DMS79 (cell line): ENCODE measurements at places on chromosomes 1 and 21.
A peak's percentile ranks its signal among the peaks of the same experiment; 100 is the strongest.

- DNase-seq = no peak
Observed at GRCh38 chr1:44806025-44806703, 987 bp downstream of the DYNLT4 start.

GRCh38 chr1:164704954-164705353 lies 146.0 kb downstream of the PBX1 start:
- DNase-seq = no peak

GRCh38 chr1:157404614-157405013 lies 147.7 kb downstream of the FCRL5 start:
- DNase-seq = no peak

DNA sequence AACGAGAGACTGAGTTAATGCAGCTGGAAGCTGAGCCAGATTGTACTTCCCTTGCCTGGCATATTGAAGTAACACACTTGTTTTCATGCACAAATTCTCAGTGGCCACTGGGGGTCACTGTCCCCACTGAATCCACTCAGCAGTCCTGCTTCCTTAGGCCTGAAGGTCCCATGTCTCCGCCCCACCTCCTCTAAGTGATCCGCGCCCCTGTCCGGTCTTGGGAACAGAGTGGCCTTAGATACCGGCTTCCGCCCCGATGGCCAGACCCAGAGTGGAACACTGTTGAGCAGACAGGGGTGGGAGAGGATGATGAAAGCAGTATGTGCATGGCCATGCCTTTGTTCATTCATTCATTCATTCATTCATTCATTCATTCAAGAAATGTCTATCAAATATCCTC lies 34.8 kb downstream of the CHAF1B start:
- no peak for DNase-seq

- DNase-seq = no peak
Observed at GRCh38 chr1:60906039-60906438, 176.3 kb upstream of the NFIA start.

DNA sequence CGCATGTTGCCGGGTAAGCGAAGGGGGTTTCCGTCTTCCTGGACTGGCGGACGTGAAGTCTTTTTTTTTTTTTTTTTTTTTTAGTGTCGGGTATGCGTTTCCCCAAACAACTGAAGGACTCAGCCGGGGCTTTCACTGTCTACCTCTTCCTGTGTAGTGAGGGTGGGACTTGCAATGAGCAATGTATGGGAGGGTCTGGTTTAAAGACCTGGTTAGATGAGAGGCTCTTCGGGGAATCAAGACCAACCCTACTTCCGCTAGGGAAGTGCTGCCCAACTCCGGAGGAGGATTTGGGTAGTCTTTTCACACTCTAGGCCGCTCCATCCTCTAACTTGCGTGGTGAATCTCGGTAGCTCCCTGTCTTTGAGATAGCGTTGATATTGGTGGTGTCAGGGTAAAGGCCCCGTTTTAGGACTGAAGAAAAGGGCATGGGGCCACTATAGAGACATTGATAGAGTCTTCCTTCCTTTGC lies 754 bp downstream of the PRRC2C start:
- DNase-seq = peak; percentile 23

GRCh38 chr21:25980710-25981109 lies 189.9 kb downstream of the APP start:
- no peak for DNase-seq

GRCh38 chr1:246558041-246558440 lies 8.0 kb downstream of the TFB2M start:
- DNase-seq = no peak

DNA sequence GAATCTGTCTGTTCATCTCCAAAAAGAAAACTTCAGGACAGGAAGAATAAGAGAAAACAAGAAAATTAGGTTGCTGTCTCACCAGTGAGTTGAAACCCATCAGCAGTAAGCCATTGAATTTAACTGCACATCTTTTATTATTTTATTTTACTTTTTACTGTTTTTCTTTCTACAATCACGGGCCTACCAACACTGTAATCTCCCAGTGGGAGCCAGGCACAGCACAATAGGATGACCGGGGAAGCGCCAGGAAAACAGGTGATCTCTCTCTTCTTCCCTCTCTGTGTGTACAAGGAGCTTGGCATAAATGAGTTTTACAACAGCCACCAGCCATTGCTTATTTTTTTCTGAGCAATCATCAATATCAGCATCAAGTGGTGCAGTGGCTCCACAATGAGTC lies 113.1 kb upstream of the ESRRG start:
- no peak for DNase-seq

- no peak for DNase-seq
Observed at GRCh38 chr21:37478794-37479193, 112.2 kb downstream of the DYRK1A start.

DNA sequence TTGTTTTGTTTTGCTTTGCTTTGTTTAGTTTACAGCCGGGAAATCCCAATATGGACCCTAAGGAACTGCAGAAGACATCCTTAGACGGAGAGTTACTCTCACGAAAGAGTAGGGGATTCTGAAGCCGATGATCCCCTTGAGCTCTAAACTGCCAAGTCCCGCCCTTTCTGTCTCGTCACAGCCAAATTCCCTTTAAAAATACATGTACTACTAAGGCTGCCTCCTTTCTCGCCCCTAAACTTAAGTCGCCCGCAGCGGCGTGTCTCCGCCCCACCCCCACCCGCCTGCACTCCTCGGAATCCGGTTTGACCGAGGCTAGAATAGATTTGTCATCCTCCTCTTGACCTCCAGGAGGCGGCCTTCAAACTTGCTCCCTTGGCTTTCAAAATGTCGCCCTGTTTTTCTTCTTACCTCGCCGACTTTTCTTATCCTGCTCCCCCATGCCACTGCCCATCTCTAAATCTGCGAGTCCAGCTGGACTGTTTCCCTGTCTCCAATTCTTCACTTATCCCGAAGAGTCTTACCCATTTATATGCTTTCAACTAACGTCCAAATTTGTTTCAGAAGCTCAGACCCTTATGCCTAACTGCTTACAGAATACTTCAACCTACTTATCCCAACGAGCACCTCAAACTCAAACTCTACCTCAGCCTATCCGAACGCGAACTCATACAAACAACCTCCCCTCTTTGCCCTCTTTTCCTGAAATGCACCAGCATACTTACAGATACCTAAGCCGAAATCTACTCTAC lies 10.9 kb upstream of the BOLA1 start:
- DNase-seq = peak; percentile 88

- no peak for DNase-seq
Observed at GRCh38 chr1:107098961-107099360, 41.9 kb upstream of the NTNG1 start.

GRCh38 chr1:246066573-246066972 lies 440.5 kb downstream of the SMYD3 start:
- no peak for DNase-seq

- DNase-seq = no peak
Observed at GRCh38 chr1:82319546-82319945, 518.8 kb downstream of the ADGRL2 start.

DNA sequence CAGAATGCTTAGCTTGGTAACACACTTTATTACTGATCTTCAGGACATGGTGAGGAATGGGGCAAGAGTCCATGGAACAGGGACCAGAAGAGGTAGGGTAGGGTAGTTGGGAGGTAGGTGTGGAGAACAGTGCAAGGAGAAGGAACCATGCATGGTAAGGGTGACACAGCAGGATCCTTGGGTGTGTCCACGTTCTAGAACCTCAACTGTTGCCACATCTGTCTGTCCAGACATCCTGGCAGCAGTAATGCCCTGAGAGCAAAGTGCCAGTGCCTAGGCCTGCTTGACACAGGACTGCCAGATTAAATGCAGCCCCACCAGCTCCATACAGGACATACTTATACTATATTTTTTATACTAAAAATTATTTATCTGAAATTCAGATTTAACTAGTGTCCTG lies 13.9 kb downstream of the DMAP1 start:
- DNase-seq = no peak

- no peak for DNase-seq
Observed at GRCh38 chr1:178938101-178938958, 67.5 kb upstream of the ANGPTL1 start.

DNA sequence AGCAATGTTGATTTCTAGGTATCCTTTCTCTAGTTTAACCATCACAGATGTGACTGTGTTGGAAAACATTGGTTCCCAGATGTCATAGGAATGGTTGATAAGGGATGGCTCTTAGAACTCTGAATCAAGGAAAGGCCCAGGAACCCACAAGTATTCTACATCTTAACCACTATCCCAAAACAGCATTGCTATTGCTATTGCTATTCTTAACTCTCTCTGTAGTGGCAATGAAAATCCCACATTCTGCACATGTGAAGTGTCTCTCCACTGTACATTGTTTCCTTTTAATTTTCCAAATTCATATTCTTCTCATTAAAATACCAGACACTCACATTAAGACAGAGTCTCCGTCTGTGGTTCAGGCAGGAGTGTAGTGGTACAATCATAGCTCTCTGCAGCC lies 420.4 kb upstream of the RUNX1 start:
- DNase-seq = no peak

DNA sequence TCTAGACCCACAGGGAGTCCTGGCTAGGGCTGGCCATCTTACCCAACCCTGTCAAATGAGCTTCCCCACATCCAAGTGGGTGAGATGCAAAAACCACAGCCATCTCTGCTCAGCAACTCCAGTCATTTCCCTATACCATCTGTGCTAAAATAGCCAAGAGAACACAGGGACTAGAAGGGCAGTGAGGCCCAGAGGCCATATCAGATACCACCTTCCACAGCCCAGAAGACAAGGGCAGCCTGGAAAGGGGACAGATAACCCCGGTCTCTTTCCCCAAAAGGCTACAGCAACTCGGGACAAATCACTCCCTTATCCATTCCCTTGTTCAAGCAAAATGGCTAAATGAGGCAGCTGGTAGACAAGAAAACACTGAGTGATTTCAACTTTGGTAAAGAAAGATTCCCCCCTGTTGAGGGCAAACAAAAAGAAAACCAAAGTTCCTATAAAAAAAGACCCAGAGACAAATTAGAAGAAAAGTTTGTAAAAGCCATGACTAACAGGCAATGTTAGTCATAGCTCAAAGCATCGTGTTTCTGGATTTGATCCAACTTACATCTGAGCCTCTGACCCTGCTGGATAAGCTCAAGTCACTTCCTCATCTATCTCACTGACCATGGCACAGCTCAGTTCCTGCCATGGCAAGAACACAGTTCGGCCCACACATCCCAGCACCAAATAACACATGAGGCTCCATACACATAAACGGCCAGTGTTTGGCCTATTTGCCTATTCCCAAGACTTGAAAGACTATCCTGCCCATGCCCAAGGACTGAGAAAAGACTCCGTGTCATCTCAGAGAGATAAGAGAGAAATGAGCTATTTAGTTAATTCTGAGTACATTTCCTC lies 3.1 kb downstream of the LAMB3 start:
- DNase-seq = no peak

- no peak for DNase-seq
Observed at GRCh38 chr1:19444296-19445021, 40.9 kb downstream of the CAPZB start.

DNA sequence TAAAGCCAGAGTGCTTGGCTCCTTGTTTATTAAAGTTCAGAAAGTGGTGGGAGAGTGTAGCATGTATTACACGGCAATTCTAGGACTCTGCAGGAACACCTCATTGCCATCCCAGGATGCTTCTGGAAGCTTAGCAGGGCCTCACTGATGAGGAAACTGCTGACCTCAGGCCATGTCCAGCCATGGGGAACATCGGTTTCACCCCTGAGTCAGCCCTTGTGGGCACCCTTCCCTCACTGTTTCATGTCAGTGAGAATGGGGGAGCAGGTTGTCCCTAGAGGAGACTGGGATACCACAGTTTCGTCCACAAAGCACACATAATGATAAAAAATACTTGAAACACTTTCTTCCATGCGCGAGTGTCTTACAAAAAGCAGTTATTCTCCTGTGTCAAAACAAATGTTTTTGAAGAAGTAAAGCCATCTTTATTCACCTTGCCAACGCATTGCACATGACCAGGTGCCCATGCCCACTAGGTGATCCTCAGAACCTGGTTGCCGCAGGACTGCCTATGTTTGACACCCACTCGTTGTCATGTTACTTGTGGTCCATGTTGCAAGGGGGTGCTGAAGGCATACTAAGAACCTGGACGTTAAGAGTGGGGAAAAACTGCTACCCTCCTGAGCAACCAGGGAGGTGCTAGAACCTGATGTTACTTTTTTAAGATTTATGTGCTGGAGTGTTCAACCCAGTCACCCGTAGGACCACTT lies 41.2 kb upstream of the TTC22 start:
- DNase-seq = no peak

GRCh38 chr1:27144920-27145661 lies 9.8 kb downstream of the SLC9A1 start:
- DNase-seq = no peak

GRCh38 chr1:21836010-21836409 lies 23.9 kb downstream of the LDLRAD2 start:
- DNase-seq = no peak
